ENCODE measurements at places on chromosomes 6 and 20.

- DNase-seq = no peak
Observed at GRCh38 chr6:49906526-49906925, 40.2 kb upstream of the CRISP1 start.

DNA sequence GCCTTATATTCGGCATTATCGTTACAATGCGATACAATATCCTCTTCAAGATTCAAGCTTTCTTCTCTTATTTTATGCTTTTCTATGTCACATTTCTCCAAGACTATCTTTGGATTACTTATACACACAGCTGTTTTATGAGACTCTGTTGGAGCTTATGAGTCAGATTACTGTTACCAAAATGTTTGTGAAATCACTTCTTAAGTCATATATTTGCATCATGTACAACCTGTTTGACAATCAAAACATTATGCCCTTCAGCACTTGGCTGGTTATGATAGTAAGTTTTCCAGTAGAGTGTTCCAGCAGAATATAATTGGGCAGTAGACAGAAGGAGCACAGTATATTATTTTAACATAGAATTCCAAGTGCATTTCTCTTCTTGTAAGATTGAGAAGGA is 35.2 kb downstream of the BMP6 start:
- no peak for DNase-seq

GRCh38 chr20:22684072-22684762 is 99.8 kb upstream of the FOXA2 start:
- DNase-seq = peak; percentile 49

- DNase-seq = peak; percentile 98
Observed at GRCh38 chr6:30907758-30908591, at the start of gene GTF2H4. GTF2H4 (plus strand) TSS chr6:30908207.

DNA sequence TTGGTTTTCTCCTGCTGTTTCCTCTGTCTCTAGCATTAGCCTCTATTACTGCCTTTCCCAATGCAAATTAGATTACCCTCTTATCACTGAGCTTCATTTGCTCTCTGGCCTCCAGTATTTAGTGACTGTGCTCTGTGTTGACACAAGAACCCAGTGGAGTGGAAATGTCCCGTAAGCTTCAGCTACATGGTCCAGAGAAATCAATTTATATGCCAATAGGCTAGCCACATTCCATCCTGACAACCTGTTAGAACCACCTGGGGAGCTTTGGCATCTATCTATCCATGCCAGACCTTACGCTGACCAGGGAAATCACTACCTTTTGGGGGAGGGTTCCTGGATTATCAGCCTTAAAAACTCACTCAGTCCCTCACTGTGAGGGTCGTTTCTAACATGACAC is 459.6 kb downstream of the UTRN start:
- no peak for DNase-seq

DNA sequence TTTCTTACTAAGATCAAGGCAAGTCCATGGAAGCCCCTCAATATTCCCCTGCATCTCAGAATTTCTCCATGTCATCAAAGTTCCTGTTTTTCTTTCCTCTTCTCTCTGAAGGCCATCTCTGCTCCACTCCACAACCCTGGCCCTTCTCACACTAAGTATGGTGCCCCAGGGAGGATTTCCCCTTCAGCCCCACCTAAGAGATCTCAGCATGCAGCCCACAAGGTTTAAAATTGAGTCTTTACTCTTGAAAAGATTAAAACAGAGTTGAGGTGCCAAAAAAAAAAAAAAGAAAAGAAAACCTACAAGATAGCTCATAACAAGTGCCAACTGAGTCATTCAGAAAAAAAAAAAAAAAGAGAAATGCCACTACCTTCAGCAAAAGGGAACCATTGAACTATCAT is 36.5 kb upstream of the TNFAIP3 start:
- DNase-seq = no peak

- DNase-seq = no peak
Observed at GRCh38 chr6:160730911-160731310, 28.9 kb downstream of the PLG start.

GRCh38 chr6:13466304-13467215 is 20.8 kb downstream of the GFOD1 start:
- no peak for DNase-seq

DNA sequence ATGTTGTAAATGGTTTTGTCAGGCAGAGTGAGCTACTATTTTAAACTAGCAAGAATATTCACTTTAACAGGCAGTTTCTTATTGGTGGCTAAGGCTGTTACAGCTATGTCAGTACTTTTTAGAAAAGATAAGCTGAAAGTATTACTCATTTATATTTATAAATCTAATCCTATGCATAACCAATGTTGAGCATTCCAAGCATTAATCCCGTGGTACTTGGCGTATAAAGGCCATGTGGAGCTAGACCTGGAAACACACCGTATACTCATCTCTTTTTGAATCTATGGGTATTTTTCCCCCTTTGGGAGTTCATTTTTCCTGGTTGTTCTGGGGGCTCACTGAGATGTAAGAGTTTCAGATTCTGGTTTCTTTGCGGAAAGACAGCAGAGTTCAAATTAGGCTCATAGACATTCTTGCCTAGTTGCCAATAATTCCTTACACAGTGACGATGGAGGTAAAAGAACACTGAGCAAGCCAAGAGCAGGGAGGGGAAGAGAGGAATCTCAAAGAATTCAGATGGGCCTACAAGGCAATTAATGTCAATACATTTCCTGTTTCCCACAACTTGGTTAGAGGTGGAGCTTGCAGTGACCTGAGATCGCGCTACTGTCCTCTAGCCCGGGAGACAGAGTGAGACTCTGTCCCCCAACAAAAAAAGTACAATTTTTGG is 211.5 kb downstream of the SOX4 start:
- DNase-seq = no peak

DNA sequence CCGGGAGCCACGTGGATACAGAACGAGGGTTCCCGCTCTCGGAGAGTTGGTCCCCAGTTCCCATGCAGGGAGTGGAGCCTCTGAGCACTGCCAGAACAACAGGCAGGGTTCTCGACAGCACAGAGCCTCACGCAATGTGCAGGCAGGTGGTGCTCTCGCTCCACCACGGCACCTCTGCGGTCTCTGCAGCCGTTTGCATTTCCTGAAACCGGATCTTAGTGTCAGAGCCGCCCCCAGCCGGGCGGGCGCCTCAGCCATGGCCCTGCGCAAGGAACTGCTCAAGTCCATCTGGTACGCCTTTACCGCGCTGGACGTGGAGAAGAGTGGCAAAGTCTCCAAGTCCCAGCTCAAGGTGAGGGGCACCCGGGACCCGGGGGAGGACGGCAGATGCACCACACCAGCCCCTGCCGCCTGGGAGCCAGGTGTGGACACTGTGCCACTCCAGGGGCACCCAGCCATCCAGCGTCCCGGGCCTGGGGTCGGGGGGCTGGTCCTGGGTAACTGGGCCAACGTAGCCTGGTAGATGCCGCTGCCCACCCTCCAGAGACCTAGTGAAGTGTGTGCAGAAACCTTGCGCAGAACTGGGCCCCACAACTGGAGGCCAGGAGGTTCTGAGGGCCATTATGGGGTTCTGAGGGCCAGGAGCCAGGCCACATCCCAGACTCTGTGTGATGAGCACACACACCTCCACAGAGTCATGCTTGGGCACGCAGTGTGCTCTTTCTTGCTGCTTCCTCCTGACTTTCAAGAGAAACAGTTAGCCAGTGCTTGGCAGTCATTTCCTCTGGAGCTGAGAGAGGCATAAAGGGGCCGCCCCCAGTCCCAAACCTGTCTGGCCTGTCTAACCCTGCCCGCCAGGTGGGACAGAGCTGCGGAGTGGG is at the start of gene DEF6:
Gene DEF6 (plus strand): TSS at position 218 of the 881 bp plus-strand sequence. CDS start 39 bp downstream, at position 257.
- DNase-seq = peak; percentile 96

- no peak for DNase-seq
Observed at GRCh38 chr20:24960861-24961260, 11.8 kb downstream of the CST7 start.

DNA sequence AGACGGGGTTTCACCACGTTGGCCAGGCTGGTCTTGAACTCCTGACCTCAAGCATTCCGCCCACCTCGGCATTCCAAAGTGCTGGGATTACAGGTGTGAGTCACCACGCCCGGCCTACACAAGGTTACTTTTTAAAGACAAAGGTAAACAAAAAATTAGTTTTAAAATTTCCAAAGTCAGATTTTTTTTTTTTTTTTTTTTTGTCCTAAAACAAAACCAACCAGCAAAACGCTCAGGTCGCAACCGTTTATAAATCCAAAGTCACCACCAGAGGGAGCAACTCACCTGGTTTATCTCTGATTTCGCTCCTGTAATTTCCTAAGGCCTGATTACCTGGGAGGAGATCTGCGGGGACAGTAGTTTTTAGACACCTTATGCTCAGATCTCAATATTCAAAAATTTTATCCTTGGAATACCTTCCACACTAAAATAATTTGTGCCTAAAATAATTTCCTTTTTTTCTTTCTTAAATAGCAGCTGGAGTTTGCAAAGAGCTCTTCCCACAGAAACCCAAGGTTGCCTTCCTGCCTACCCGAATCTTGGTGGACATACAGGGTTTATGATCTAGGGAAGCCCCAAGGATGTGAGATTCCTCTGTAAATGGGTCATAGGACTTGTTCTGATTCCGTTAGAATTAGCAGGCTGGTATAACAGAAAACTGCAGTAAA is 19.8 kb upstream of the TREM1 start:
- peak; percentile 61 for DNase-seq

DNA sequence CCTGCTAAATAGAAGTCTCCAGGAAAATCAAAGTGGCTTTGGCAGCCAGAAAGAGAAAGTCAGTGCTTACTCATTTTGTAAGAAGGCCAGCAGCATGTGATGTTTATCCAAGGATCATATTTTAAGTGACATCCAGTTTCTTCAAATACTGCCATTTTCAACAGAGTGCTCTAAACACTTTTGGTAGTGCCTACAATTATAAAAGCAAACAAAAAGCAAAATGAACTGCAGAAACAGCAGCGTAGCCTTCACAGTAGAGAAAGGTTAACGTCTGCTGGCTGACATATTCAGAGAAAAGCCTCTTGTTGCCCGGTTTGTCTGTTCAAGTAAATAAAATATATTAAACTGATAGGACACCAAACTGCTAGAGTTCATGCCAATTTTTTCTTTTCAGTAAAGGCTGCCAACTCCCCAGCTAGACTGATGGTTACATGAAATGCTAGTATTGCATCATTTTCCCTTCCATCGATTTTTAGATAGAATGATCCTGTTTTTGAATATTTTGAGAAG is 705.7 kb upstream of the SLC35B3 start:
- DNase-seq = no peak

GRCh38 chr6:43075670-43076463 is at the start of gene PTK7:
PTK7 (plus strand) TSS chr6:43076314; CDS start chr6:43076489, 175 bp downstream.
- DNase-seq = no peak

- no peak for DNase-seq
Observed at GRCh38 chr20:20051767-20052073, 546 bp downstream of the CRNKL1 start.

DNA sequence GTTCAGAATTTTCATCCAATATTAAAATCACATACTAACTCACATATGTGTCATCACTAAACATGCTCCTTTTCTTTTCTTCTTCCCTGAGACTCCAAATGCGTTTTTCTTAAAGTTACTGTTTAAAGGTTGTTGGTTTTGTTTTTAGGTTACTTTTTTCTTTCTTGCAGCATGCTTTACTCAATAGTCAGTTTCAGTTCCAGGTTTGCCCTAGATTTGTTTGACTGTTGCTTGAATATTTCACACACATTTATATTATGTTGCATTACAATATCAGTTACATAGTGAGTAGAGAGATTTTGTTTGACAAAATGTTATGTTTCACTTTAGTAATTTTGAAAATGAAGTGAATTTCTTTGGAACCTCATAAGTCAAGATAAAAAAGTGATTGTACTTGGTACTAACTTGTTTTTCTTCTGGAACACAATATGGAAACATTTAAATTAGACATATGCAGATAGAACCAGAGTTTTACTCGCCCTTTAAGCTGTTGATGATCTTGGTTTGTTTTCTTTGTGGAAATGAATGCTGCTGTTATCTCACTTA is 27.3 kb downstream of the FNDC1 start:
- DNase-seq = no peak

- DNase-seq = no peak
Observed at GRCh38 chr6:116468293-116468692, 7.1 kb downstream of the CALHM6 start.

DNA sequence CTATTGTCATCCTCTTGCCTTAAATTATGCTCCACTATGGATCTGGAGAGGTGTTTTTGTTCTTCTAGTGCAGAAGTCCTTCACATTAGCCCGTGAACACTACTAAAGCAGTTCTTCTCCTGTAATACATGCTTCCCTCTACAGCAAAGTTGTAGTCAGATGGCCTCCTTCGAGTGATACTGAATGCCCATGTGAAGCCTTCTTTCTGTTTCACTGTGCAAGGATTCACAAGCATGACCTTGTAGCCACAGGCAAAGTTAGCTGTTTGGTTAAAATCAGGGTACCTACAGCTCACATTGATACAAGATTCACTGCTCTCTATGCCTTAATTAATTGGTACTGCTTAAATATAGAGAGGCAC is 47.6 kb downstream of the ARHGAP18 start:
- DNase-seq = no peak

DNA sequence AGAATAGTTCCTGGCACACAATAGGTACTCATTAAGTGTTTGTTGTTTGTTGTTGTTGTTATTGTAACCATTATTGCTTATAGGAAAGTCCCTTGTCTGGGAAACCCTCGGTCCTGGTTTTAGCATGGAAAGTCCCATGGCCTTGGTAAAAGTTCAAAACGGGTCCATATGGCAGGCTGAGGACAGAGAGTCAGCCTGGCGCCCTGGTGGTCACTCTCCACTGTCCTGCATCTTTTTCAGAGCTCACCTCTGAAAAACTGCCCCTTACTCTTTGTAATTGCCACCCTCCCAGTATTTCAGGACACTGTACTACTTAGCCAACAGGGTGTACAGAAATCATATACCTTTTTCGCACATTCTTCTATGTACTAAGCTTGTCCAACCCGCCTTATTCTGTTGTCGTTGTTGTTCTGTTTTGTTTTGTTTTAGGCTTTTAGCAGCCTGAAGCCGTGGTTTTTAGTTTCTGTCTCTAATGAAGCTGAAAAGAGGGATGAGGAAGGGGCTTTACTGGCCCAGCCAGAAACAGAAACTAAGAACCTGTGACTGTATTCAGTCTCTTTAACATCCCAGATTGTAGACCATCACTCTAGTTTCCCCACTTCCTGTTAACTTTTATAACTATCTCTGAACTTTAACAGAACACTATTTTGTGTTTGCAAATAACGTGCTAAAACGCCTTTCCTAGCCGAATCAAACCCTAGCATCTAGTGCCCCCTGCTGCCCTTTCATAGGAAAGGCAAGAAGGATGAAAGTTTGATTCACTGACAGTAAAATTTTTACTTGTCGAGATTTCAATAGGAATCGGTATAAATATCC is 7.6 kb upstream of the TMEM14A start:
- DNase-seq = peak; percentile 71

GRCh38 chr6:84027340-84028181 is 6.0 kb upstream of the MRAP2 start:
- no peak for DNase-seq

DNA sequence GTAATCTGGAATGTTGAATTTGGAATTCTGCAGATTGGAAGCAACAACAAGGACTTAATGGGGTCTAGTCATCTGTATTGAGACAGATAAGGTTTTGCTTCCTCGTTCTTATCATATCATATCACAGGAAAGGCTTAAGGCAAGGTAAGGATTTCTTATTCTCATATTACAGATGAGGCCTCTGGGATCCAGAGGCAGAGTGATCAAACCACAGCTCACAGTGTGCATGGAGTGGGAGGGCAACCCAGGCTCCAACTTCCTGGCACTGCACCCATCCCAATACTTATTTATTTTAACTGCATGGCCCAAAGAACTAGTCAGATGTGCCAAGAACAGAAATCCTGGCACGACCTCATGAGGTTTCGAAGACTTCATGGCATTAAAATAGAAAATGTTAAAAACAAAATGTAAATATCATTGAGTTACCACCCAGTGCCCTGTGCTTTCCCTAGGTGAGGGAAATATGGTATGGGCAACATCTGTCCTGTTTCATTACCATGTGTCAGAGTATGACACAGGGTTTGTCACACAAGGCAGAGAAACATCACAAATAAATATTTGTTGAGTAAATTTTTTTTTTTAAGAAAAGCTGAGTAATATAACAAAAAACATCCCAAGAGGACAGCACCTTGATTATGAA is 191.9 kb downstream of the ISM1 start:
- no peak for DNase-seq
